ENCODE measurements at places on chromosomes 2 and 18. TPM values are rescaled to one million over a fixed set of nuclear protein-coding genes. Genes with fewer than 3 reads are reported as not detected.

- no peak for DNase-seq
Observed at GRCh38 chr2:75799859-75800258, 89.1 kb upstream of the GCFC2 start.

GRCh38 chr2:57890464-57890863 is 156.1 kb upstream of the VRK2 start:
- DNase-seq, result no peak

DNA sequence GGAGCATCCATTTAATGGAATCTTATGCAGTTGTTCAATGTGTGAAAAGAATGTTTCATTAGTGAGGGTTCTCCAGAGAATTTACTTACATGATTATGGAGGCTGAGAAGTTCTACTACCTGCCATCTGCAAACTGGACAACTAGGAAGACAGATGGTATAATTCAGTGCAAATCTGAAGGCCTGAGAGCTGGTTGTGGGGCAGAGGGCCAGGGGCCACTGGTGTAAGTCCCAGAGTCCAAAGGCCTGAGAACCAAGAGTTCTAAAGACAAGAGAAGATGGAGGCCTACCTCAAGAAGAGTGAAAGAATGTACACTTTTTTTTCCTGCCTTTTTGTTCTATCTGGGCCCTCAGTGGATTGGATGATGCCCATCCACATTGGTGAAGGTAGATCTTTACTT is 114.8 kb downstream of the DDX1 start:
- no peak for DNase-seq

The AFF3 gene
- 43.6 TPM for total RNA-seq

DNA sequence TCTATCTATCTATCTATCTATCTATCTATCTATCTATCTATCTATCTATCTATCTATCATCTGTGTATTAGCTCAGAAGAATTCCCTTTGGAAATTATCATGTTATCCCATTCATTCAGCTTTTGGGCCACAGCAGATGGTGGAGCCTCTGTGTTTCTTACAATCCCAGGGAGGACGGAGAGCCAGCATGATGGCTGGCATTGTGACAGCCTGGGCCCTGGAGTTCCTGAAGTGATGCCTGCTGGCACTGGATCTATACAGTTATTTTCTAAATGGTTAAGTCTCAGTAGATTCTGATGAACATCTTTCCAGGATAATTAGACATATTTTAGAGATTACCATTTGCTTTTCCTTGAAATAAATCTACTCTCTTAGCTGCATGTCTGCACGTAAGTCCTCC is 385.4 kb upstream of the NXPH2 start:
- DNase-seq, result no peak

- DNase-seq, result no peak
Observed at GRCh38 chr2:1824202-1824905, 80.0 kb upstream of the PXDN start.

GRCh38 chr18:26792661-26793060 is 72.8 kb downstream of the AQP4 start:
- no peak for DNase-seq

DNA sequence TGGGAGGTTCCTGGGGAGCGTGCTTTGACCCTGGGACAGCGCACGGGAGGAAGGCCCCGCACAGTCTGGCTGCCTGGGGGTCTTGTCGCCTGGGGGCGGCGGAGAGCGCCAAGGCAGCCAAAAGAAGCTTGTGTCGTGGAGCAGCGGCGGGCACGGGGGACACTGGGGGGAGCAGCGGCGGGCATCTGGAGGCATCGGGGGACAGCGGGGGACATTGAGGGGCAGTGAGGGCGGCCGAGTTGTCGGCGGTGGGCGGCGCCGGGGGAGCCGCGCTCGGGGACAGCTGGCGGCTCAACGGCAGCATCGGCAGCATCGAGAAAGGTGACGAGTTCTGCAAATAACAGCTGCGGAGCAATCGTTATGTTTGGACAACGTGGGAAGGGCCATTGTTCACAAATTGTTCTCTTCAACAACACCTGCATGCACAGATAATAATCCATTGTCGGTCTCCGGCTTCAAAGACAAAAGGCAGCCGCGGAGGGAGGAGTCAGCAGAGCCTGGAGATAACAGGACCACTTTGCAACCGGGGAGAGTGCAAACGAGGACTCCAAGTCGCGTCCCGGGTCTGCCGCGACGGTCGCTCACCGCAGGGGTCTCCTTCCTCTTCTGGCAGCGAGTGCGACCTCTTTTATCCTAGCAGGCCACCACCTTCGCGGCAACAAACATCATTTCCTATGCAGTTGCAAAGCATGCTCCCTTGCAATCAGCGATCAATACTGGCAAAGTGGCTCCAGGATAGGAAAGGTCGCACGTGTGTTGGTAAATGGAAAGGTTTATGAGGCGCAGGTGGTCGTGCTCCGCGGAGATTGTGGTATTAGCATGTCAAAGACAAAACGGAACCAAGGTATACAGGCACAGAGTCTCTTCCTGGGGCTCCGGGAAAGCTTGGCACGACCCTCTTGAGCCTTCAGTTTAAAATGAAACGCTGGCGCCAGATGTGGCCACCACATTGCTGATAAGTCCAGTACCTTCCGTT is 132.3 kb upstream of the DLX2 start:
- peak; percentile 66 for DNase-seq

- no peak for DNase-seq
Observed at GRCh38 chr2:62364791-62365528, 141.0 kb downstream of the TMEM17 start.

DNA sequence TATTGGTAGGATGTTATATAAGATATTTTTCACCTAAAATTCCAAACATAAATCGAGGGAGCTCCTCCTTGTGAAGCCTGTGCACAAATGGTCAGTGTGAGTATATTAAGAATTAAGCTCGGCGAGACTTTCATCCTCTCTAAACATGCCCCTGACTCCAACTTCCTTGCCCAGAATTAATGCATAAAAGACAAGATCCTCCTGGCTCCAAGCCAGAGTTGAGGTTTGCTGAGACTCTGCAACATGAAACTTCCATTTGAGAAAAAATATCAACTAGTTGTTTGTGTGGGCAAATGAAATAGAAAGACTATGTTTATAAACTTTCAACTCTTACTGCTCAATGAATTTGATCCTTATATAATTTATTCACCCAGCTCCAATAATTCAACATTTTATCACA is 68.1 kb downstream of the CCDC178 start:
- DNase-seq, result no peak

- no peak for DNase-seq
Observed at GRCh38 chr2:63446658-63447057, 141.6 kb downstream of the WDPCP start.

- no peak for DNase-seq
Observed at GRCh38 chr2:46798998-46799698, 116.5 kb downstream of the MCFD2 start.

DNA sequence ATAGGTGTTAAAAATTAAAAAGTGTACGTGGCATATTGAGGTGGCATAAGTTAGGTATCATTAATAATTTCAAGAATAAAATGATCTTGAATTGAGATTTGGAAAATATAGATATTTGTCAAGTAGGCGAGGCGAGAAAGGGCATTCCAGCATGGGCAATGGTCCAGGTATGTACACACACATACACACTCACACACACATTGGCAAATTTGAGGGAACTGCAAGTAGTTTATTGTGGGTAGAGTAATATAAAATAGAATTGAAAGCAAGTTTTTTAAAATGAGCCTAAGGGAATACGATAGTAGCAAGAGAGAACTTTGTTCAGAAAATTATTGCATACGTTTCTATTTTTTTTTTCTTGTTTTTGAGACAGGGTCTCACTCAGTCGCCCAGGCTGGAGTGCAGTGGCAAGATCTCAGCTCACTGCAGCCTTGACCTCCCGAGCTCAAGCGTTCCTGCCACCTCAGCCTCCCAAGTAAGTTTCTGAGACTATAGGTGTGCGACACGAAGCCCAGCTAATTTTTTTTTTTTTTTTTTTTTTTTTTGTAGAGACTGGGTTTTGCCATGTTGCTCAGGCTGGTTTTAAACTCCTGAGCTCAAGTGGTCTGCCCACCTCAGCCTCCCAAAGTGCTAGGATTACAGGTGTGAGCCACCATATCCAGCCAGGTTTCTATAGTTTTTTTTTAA is 96.7 kb upstream of the SLC39A10 start:
- DNase-seq, result no peak

DNA sequence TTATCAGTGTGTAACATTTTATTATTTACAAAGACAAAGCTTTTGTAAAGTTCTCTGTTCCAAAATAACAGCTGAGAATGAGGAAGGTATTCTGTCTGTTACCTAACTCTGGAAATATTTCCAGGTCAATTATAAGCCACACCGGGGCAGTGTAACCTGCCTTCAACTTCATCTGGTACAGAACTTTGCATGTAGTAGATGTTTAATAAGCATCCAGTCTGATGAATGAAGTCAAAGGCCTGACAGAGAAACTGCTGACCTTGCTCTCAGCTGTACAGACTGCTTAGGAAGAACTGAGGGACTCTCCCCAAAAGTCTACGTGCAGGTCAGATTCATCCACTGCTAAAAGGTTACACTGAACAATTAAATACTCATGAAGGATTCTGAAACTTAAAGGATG is 43.3 kb downstream of the WDFY1 start:
- DNase-seq, result no peak

The PLA2R1 gene
- total RNA-seq, result 30.9 TPM

The NYAP2 gene
- total RNA-seq, result 12.6 TPM

The SFXN5 gene
- 39.3 TPM for total RNA-seq

The PDE1A gene
- total RNA-seq, result 37.0 TPM

DNA sequence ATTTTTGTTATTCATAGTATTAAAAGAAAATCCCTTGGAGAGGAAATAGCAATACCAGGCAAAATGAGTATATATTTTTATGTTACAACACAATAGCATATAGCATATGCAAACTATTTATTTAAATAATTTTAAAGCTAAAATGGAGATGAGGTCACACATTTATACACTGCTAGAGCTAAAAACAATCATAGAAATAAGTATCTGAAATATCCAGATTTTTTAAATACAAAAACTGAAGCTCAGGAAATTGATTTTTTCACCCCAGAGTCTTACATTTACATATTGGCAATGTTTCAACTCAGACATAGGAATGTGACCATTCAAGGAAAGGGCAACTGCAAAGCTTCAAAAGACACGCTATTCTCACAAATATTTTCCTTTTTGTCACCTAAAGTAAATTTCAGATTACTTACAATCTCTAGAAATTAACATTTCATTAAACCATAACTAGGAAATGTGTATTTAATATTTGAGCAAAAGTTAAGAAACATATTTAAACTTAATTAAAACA is 8.9 kb downstream of the TFPI start:
- no peak for DNase-seq

DNA sequence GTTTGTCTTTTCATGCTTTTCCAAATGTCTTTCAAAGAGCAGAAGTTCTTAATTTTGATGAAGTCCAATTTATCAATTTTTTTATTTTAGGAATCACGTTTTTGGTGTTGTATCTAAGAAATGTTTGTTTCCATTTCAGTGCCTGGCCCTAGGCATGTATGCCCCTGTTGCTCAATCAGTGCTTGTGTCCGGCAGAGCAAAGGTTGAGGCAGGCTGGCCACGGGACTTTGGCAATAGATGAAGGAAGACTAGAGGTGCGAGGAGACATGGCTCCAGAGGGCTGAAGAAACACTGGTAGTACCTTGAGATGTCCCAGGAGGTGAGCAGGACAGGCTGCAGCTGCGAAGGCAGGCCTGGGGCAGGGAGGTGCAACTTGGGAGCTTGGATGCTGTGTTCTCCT is 10.1 kb upstream of the B3GNT7 start:
- no peak for DNase-seq

The RNU2-63P gene
- 30.7 TPM for total RNA-seq

GRCh38 chr2:64420677-64421076 is 33.3 kb upstream of the LGALSL start:
- DNase-seq, result no peak

The INPP5D gene
- 11.4 TPM for total RNA-seq

DNA sequence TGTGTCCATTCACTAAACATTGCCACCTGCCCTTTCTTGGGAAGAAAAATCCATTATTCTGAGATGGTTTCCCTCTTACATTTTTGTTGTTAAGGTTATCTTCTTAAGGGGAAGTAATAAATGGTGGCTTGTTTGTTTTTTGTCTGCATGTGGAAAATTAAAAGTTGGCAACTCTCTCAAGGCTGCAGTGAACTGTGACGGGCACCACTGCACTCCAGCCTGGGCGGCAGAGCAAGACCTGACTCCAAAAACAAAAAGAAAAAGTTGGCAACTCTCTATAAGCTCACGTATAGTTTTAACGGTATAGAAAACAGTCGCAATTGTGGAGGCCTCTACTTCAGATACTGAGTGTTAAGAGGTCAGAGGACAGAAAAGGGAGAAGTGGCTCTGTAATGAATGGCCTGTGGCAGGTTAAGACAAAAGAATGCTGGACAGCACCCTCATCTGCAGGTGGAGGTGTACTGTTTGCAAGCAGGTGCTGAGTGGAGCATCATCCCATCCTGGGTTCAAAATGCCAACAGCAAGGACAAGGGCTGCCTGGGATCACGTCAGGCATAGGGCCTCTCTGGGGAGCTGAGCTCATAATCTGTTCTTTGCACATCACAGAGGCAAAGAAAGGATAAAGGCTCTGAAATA is 16.7 kb downstream of the L3MBTL4 start:
- no peak for DNase-seq

- no peak for DNase-seq
Observed at GRCh38 chr2:15634846-15635490, 43.3 kb downstream of the DDX1 start.

The TFPI gene
- 94.6 TPM for total RNA-seq

DNA sequence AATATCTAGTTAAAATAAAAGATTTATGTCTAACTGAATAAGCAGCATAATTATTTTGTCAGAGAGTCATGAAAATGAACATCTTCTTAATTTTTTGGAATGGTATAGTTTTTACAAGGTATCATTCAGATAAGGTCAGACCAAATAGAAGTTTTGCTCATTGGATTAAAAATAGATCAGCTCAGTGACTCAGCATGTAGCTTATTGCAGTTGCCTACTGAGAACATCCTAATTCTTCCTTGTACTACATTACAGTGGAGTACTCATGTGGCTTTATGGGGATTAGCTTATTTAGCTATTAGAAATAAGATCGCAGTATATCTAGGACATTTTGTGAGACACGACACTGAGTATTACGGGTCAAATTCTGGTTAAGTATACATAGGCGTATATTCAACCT is 38.2 kb upstream of the PPM1B start:
- DNase-seq, result no peak

The PNKD gene
- total RNA-seq, result 72.7 TPM

DNA sequence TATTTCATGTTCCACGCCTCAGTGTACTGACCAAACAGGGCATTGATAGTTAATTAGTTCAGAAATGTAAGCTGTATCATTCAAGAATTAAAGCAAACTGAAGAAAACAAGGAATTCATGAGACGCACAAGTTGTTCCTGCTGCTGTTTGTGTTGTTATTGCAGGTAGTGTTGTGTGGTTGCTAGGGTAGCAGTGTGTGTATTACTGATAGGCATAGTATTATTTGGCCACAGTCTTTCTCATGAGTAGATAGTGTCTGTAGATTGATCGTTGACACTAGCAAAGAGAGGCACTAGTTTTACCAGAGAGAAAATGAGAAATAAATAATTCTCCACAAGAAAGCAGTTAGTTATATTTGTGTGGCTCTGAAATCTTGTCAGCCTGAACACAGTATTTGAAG is 548.6 kb downstream of the LRP1B start:
- no peak for DNase-seq

DNA sequence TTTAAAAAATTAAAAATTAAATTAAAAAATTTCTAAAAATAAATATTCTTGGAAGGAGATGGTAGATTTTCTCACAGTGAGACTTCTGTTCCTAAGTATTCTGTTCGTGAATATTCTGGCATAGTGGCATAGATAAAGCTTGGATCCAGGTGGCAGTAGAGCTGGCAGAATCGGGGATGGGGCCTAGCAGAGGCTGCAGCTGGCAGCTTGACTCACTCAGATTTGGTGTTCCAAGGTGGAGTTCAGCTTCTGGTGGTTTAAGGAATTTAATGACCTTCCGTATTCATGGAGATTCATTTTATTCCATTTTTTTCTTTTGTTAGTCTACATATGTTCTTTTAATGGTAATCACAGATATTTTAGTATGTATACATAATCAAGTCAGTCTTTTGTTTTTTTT is 19.9 kb downstream of the ARMC9 start:
- DNase-seq, result no peak

Data from spinal cord (tissue), 10 donors.